NCI-H2171 (cell line): ENCODE measurements at places on chromosomes 7 and 10.

- DNase-seq: no peak
These were observed 140.3 kb downstream of the FOXP2 start for GRCh38 chr7:114554781-114555537.

- no peak for DNase-seq
These were observed 341.7 kb upstream of the SEMA3D start for GRCh38 chr7:85528581-85528980.

- DNase-seq: no peak
These were observed 32.1 kb upstream of the MDFIC start for GRCh38 chr7:114889646-114890285.

DNA sequence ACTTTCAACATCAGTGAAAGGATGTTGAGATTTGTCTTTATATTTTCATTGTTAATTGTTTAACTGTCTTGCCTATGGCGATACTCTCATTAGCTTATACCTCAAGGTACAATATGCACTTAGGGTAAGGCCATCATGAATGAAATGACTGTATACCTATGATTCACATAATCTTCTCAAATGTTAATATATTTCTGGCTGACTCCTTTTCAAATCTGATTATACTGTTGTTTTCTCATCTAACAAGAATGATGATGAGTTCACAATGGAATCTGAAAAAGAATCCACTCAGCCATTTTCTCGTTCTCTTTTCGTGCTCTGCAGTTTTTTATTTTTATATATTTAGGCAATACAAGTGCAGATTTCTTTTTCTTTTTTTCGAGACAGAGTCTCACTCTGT is 159.1 kb downstream of the ARHGAP12 start:
- DNase-seq: no peak

- DNase-seq: no peak
These were observed 10.4 kb upstream of the CLCN1 start for GRCh38 chr7:143305423-143306070.

DNA sequence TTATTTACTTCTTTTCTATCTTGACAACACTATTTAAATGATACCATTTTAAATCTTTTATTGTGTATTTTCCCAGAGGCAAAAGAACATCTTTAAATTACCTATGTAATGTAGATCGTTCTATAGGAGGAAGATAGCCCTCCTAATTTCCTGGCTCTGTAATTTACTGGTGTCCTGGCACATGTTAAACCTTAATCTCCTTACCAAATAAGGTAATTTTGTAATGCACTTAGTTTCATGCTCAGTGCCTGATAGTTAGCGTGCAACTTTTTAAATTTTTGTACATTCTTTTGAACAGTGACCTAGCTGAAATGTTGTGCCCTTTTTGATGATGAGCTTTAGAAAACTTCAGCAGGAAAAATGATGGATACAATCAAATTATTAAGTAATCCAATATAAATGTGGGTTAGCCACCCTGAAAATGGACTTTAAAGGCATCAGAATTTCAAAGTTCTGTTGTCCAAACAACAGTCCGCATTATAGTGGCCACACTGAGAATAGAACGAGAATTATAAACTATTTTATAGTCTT is 81.4 kb downstream of the ABCB5 start:
- no peak for DNase-seq

DNA sequence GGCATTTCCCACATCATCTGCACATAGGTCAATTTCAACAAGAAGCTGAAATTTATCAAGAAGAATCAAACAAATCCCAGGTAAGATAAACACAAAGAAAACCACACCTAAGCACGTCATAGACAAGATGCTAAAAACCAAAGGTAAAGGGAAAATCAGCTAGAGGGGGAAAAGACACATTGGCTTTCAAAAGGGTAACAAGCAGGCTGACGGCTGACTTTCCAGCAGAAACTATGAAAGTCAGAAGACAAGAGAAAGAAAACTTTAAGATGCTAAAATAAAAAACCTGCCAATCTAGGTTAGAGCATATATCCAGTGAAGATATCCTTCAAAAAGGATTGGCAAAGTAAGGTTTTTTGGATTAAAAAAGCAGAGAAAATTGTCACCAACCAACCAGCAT is 59.9 kb upstream of the RHEB start:
- DNase-seq: no peak

DNA sequence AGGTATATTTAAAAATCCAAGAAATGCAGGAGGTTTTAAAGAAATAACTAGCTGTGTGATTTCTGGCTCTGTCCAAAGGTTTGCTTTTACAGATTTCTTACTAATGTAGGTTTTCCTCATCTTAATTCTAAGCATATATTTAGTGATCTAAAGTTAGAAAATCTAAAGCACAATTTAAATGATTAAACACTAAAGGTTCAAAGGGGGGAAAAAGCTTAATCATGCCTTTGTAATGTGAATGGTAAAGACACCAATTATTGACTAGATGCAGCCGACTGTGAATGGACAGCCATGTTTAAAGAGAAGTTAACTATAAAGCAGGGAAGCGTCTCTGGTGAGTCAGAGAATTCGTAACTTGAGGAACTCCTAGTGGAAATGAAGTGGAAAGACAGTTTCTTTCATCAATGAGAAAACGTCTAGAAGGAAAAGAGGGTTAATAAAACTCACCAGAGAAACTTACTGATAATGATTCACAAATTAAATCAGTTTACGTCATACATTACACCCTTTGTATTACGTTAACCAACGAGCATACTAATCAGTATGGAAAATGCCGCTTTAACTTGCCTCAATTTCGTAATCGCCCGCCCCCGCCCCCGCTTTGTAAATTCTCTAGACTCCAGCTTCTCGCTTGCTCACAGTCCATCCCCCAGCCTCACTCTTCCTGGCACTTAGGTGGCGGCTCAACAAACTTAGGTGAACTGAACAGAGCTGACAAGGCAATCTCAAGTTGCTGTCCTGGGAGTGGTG is 1.1 kb upstream of the HBP1 start:
- peak; percentile 33 for DNase-seq

DNA sequence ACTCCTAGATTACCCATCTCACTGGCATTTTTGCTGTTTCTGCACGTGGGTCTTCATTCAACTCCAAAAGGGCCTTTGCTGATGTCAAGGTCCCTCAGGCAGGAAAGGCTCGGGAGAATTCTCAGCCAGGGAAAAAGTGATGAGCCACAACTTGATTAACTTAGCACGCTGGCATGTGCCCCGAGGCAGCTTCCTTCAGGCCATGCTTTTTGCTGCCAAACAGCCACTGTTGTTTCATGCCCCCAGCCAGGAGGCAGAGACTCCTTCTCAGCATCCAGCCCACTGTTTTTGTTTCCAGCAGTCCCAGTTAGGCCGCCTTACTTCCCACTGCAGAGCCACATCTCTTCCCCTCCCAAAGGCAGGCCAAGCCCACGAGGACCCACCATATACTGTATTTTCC is 266.5 kb upstream of the YAE1 start:
- DNase-seq: no peak

- peak; percentile 48 for DNase-seq
These were observed 255.5 kb upstream of the KMT2E start for GRCh38 chr7:104758504-104758903.

DNA sequence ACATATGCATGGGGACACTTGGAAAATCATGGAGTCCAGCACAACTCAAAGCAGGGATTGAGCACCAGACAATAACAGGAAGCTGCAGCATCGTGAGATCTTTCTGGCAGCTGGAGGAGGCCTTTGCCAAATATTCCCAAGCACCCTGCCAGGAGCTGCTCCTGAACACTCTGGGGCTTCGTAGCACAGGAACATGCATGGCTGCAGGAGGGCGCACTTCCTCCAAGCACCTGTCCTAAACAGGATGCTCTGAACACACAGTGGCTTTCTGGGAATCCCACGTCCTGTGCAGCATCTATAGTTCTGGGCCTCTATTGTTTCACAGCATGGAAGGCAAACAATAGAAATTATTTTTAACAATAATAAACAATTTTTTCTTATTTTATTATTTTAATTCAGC is 4.1 kb downstream of the ABLIM1 start:
- no peak for DNase-seq

DNA sequence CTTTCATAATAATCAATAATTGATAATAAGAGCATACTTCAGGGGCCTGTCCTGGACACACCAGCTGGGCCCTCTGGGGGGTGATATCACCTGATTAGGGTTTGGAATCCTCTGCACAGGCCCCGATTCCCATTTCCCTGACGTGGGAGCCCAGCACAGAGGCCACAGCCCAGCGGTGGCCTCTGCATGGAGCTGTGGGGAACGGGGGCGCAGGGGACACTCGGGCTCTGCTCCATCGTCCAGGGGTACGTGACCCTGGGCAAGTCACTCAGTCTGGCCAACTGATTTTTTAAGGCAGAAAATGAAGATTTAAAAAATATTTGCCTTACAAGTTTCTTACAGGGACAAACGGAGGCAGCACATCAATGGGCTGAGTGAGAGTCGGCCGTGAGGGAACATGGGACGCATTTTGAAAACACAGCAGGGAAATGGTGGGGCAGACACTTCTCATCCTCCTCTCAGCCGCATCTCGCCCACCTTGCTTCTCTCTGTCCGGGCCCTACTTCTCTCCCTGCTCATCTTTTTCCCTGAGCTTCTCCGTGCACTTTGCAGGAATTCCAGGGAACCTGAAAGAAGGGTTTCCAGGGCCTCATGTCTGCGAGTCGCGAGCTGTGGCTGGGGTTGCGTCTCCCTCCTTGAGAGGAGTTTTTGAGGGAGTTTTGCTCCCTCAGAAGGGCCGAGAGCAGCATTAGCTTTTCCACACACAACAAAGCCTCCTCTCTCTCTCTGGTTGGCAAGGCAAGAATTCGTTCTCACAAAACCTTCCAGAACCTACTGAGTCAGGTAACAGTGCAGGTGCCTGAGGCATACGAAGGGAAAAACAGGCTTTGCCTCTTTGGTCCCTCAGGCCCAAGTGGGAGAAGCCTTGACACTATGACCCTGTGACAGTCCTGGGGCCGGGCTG is 312.0 kb downstream of the WDR37 start:
- no peak for DNase-seq

GRCh38 chr10:93599778-93600177 is 1.3 kb downstream of the RBP4 start:
- DNase-seq: no peak

- DNase-seq: no peak
These were observed 32.6 kb downstream of the PIP4K2A start for GRCh38 chr10:22681783-22682183.

DNA sequence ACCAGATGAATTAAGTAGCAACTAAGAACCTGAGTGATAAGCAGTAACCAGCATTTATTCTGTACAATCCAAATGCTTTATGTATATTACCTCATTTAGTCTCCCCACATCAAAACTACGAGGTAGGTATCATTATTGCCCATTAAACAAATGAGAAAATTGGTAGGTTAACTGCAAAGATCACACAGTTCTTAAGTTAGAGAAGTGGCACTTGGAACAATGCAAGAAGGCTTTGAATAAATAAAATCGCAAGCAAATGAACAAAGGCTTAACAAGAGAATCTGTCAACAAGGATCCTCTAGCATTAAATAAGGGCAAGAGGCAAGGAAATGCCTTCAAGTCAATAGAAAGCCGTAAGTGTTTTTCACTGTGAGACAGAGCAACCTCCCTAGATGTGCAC is 70.2 kb downstream of the USP6NL start:
- no peak for DNase-seq

DNA sequence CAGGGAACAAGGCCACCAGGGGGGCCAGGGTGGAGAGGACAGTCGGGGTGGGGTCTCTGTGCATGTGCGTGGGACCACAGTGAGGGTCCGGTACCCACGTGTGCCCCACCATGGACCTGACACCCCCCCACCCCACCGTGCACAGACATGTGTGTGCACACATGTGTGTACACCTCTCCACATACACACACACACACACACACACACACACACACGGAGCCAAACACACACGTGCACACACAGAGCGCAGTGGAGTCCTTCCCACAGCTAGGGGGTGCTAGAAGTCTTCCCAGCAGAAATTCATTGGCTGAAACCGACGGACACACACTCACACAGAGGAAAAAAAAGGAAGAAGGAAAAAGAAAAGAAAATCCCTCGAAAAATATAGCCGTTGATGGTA is 42.8 kb upstream of the GNA12 start:
- peak; percentile 70 for DNase-seq

DNA sequence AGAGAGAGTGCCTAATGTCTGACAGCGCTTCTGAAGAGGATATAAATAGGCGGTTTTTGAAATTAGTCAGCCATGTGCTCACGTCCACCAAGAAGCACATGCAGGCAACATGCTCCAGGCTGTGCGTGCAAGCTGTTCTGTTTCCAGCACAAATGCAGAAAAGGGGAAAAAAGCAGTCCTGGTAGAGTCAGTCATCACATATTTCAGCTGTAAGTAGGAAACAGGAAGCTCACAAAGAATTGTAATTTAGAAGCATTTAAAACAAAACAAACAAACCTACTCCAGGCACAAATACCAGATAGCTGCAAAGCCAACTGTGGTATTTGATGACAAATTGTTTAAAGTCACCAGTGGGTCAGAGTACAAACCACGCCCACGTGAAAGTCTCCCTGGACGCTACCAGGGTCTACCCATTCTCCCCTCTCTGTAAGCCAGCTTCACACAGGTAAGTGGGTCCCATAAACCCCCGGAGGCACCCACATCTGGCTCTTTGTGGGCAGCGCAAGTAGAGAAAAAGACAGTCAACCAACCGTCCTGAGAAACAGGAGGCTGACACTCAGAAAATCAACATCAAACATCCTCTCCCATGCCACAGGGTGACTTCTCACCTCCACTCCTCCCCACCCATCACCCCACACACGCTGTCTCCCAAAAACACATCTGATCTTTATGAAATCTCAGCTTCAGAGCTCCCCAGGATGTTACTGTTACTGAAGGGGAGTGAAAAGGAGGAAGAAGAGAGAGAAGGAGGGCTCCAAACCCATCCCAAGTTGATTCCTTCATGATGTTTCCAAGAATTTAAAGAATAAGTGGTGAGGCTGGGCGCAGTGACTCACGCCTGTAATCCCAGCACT is 186.4 kb downstream of the FAM107B start:
- DNase-seq: no peak

- peak; percentile 21 for DNase-seq
These were observed 44.2 kb downstream of the PDLIM1 start for GRCh38 chr10:95246582-95247051.

DNA sequence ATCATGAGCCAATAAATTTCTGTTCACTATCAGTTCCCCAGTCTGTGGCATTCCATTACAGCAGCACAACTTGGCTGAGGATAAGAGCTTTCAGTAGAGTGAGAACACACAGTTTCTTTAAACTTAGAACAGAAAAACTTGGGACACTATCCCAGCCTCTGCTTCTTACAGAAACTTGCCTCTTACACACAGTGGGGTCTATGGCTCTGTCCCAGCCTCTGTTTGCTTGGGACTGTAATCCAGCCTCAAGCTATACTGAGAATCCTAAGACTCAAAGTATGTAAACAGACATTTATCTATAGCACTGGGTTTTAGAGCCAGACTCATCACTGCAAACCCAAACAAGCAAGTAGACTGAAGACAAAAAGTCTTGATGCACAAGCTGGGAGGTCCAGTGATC is 355.8 kb upstream of the VSTM2A start:
- no peak for DNase-seq

DNA sequence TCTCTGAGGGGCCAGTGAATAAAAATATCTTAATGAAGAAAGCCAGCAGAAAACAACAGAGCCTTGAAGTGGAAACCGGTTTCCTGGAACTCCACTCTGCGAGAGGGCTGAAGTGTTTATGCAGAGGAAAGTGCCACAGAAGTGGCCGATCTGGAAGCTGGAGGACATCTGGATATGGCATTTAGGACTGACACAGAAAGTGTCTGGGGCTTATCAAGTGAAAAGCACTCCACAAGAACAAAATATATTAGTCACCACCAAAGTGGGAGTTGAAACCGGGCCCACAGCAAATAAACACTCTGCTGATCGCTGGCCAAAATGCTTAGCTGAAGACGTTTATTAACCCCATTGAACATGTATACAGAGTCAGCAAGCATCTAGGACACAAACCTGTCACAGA is 7.8 kb downstream of the NOD1 start:
- no peak for DNase-seq

- DNase-seq: no peak
These were observed 134.8 kb upstream of the ZMIZ1 start for GRCh38 chr10:78933828-78934531.
